ENCODE measurements at places on chromosomes 11 and 22. TPM values are rescaled to one million over a fixed set of nuclear protein-coding genes. Genes with fewer than 3 reads are reported as not detected.

- no peak for DNase-seq
Observed at GRCh38 chr11:204587-205109, 2.6 kb downstream of the BET1L start.

The C1QTNF5 gene
- total RNA-seq: 0.31 TPM

DNA sequence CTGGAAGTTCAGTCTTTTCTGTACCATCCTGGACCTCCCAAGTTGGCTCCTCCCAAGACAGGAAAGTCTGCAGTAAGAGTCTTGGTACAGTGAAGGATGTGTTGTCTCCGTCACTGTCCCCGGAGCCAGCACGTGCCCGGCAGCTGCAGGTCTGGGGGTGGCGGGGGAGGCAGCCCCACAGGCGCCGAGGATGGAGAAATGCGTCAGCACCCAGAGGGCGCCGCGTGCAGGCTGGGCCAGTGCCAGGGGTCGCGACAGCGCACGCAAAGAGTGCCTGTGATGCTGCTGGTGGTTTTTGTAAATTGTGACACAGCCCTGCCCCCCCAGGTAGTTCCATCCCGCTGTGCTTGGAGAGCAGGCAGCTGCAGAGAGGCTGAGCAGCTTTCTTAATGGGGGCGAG is 1200.5 kb downstream of the BRD1 start:
- DNase-seq: no peak

The OR8D1 gene
- total RNA-seq: not detected

The C11orf52 gene
- 16.2 TPM for total RNA-seq

DNA sequence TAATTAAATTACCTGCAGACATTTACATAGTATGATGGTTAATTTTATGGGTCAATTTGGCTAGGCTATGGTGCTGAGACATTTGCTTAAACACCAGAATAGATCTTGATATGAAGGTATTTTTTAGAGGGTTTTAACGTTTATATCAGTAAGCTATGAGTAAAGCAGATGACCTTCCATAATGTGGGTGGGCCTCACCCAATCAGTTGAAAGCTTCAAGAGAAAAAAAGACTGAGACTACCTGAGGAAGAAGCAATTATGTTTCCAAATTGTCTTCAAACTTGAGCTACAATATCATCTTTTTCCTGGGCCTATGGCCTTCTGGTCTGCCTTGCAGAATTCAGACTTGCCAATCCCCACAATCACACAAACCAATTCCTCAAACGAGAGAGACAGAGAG is 498.8 kb upstream of the API5 start:
- no peak for DNase-seq

GRCh38 chr11:21446939-21447590 is 745.8 kb upstream of the ANO5 start:
- no peak for DNase-seq
